Lung (tissue), 17 donors: ENCODE measurements at places on chromosomes 2 and 18. TPM values are rescaled to one million over a fixed set of nuclear protein-coding genes. Genes with fewer than 3 reads are reported as not detected.

GRCh38 chr2:241273210-241274020 is 42.1 kb downstream of the HDLBP start:
- DNase-seq = no peak

- DNase-seq = peak; percentile 75
These were observed at the start of gene PDE11A for GRCh38 chr2:178072383-178073301. PDE11A (minus strand) TSS chr2:178072777; CDS start chr2:178072437, 340 bp downstream.

DNA sequence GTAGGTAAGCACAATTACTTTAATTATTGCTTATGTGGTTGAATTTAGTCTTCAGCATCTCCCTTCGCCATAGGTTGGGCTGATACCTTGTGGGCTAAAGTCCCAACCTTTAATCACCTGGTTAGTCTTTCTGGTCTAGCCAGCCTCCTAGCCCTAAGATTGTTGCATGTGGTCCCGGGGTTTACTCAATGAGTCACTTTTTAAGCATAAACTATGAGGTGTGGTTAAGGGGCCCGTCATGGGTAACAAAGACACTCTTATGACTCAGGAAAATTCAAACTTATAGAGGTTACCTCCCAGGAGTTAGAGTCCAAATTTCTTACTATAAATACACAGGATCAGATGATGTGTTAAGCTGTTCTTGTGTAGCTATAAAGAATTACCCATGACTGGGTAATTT is 841.6 kb downstream of the TRIB2 start:
- no peak for DNase-seq

DNA sequence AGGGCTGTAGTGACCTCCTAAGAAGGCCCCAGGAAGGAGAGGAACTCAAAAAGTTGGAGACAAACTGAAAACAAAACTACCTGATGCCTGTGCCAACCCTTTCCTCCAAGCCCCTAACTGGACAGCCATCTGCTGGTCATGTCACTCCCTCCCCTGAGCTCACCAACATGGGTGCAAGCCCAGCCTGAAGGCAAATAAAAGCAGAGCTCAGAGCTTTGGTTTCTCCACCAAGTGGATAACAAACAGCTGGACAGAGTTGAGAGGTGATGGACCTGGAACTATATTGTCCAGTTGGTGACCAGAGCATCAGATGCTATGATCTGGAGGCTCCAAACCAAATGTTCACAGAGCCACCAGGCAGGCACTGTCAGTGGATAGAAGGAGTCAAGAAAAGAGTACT is 34.6 kb upstream of the MAL start:
- no peak for DNase-seq

The MPP4 gene
- total RNA-seq = 0.15 TPM

- no peak for DNase-seq
These were observed 19.2 kb downstream of the SH3RF3 start for GRCh38 chr2:109148117-109148746.

The LAPTM4A gene
- total RNA-seq = 173 TPM

DNA sequence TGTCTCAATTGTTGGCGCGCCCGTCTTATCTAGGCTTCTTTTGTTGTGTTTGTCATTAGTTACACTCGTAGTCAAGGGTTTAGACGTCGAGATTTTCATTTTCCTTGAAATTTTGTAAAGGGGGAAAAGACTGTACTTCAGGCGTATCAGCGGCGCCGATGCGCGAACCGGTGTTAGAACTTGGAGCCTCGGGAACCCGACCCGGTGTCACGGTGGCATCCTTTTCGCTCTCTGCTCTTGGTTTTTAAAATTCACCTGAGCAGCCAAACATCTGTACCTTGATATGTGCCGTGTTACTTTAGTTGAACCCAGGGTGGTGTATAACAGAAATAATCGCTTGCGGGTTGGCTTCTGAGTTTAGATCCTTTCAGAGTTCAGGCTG is 643 bp downstream of the RMC1 start:
- DNase-seq = no peak

The RSAD2 gene
- total RNA-seq = 13.2 TPM

The NEURL3 gene
- total RNA-seq = 1.1 TPM

- DNase-seq = no peak
These were observed 42.1 kb upstream of the TAF1B start for GRCh38 chr2:9800975-9801726.

DNA sequence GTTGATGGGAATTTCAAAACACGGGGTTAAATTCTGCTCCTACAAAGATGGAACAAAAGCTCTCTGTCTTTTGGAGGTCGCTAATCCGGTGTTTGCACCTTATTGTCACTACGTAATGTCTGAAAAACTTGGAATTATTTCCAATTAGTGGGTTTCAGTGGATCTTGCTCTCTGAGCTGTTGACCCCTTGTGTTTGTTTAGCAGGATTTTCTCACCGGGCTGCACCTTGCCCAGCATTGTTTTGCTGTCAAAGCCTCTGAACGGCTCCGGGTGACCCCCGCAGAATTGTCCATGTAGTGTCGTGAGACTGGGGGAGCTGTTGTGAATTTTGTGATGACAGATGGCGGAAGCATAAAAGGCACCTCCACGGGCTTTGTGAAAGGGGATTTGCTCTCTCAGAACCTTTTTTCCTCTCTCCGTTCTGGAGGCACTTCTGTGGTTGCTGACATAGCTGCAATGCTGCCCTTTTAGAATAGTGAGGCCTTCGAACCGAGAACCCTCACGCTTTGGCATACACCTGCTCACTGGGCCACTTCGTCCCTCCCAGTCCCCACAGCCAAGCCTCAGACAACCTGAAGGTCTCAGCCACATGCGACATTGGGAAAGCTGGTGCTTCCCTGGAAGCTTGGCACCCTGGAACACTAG is 129.4 kb downstream of the ACOXL start:
- DNase-seq = no peak

GRCh38 chr2:75525434-75526310 is 35.1 kb downstream of the EVA1A start:
- no peak for DNase-seq

DNA sequence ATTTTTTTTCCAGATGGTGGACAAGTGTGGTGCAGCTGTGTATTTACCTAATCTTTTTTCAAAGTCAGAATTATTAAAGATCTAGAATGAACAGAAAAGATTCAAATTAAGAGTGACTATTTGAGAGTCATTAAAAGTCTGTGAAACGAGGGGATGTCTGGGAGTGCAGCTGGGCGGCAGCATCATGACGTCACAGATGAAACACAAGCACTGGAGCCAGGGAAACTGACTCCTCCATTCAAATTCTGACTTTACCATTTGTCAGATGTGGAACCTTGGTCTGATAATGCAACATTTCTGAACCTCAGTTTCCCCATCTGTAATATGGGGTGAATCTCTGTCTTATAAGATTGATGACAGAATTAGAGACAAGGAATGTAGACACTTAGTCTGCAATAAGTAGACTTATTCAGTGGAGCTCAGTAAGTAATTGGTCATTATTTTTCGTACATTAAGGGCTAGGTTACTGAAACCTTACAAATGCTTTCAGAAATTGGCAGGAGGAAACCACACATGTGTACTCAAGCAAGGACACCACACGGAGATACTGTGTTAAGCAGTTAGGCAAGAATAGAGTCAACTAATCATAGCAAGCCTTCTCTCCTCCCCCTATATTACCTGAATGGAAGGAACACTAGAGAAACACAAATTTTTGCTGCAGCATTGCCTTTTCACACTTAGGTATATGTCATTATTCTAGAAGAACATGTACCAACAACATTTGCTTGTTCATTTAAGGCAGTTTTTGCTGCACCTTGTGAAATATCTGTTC is 27.8 kb upstream of the CXXC1 start:
- DNase-seq = no peak

DNA sequence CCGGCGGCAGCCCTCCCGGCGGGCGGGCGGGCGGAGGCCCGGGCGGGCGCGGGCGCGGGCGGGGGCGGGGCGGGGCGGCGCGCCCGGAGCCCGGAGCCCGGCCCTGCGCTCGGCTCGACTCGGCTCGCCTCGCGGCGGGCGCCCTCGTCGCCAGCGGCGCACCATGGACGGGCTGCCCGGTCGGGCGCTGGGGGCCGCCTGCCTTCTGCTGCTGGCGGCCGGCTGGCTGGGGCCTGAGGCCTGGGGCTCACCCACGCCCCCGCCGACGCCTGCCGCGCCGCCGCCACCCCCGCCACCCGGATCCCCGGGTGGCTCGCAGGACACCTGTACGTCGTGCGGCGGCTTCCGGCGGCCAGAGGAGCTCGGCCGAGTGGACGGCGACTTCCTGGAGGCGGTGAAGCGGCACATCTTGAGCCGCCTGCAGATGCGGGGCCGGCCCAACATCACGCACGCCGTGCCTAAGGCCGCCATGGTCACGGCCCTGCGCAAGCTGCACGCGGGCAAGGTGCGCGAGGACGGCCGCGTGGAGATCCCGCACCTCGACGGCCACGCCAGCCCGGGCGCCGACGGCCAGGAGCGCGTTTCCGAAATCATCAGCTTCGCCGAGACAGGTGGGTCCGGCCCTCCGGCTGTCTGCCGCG is at the start of gene INHBB:
TSS of gene INHBB (plus strand) at position 111 of the 641 bp plus-strand sequence. CDS start at position 164, 53 bp downstream.
- DNase-seq = no peak

GRCh38 chr2:176902454-176902853 is 310.1 kb upstream of the HNRNPA3 start:
- DNase-seq = no peak

The TTN gene
- 47.4 TPM for total RNA-seq

DNA sequence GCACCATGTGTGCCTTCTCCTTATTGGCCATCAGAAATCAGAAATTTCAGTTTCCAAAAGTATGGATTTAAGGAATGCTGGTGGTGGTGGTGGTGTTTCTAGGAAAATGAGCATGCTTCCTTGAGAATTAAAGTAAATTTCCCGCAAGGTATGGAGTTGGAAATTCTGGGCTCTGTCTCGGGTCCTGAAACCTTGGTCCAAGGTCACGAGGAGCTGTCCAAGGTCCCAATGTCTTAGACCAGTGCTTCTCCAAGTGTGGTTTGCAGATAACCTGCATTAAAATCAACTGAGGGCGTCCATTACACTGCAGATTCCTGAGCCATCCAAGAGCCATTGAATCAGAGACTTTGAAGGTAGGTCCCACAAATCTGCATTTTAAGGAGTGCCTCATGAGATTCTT is 210.9 kb upstream of the PKDCC start:
- DNase-seq = peak; percentile 74

DNA sequence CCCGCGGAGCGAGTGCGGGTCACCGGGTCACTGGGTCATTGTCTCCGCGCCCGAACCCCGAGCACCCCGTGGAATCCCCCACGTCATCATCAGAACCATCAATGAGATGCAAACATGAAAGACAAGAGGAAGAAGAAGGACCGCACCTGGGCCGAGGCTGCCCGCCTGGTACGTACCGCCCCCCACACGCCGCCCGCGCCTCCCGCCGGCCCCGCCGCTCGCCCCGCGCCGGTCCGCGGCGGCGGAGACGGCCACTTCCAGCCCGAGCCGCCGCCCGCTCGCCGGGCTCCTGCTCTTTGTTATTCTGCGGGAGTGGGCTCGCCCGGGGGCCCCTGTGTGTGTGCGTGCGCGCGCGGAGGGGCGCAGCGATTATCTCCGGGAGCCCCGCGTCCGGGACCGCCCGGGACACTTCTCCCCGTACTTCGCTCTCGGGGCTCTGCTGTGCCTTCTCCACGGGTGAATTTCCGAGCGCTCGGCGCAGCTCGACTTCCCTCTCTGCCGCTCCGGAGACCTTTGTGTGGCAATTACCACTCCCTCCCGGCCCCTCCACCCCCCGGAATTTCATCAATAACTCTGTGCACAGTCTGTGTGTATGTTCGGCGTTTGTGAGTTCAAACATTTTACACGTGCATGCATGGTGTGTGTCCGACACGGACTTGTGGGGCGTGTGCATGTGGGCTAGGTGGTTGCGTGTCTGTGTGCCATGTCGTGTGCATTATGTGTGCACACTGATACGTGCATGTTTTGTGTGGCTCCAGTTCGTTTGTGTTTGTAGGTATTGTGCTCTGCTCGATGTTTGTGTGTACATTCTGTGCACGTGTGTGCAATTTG is 714 bp downstream of the ASXL3 start:
- DNase-seq = peak; percentile 79

DNA sequence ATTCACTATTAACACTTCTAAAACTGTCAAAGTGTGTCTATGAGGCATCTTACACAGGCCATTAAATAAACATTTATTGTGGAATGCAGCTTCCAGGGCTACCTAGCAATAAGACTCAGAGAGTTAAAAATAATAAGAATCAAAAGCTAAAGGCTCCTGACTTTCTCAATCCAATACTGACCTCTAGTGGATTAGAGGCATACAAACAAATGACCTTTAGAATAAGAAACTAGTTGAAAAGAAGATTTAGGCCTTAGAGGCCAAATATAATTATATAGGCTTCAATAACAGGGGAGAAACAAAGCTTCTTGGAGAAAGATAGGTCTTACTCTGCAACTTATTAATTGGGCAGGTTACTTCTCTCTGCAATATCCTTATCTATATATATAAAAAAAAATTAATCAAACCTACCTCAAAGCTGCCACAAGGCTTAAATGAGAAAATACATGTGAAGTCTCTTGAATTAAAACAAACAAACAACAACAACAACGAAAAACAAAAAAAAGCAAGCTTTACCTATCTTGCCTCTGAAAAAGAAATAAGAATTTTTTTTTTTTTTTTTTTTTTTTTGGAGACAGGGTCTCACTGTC is 246.1 kb downstream of the EXOC6B start:
- DNase-seq = peak; percentile 81

GRCh38 chr2:231866450-231866849 is 59.7 kb downstream of the NPPC start:
- no peak for DNase-seq

The SLC5A7 gene
- 0.48 TPM for total RNA-seq

The UGT1A5 gene
- total RNA-seq = 0.34 TPM

The ALLC gene
- total RNA-seq = not detected

DNA sequence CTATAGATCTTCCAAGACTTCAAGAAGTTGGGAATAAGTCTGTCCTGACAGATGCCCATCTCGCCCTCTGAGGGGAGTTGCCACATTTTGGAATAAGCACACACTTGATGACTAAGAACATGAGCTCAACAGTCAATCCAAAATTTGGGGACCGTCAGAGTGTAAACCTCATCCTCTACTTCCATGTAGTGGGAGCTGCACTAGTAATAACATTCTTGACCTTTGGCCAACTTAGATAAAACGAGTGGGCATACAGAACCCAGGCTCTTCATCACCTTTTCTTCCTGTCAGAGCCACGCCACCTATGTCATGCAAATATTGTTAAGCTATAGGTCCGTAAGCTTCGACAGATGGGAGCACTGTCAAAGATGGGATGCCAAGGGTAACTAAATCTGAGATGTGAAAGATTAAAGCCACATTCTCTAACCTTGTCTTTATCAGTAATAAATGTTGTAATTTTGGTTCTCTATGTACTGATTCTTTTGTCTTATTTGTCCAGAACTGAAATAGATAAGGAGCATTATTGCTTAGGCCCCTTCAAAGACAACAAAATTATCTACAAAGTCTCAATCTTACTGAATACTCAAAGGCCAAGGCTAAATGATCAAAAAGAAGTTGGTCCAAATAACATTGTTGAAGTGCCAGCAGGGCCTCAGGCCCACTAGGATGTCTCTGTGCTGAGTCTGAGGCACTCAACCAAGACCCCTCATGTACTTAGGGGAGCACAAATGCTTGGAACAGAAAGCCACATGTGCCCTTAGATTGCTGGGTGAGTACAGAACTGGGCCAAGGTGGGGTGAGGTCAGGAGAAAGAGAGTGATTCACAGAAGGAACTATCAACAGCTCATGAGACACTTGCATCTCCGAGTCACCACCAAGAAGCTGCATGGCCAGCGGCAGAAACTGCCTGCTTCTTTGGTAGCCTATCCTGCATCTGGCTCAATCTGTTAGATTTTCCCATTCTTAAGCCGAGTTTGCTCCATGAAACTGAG is 15.0 kb downstream of the CDH2 start:
- DNase-seq = no peak

The ALPI gene
- total RNA-seq = not detected

GRCh38 chr2:11996618-11997017 is 250.2 kb downstream of the LPIN1 start:
- no peak for DNase-seq

The PLB1 gene
- total RNA-seq = 5.3 TPM

- no peak for DNase-seq
These were observed 1.3 kb upstream of the TGFBRAP1 start for GRCh38 chr2:105330681-105331375.

The AKAIN1 gene
- total RNA-seq = not detected
